Glomerular endothelial cell (primary cell): ENCODE measurements at places on chromosomes 3 and 15. TPM values are rescaled to one million over a fixed set of nuclear protein-coding genes. Genes with fewer than 3 reads are reported as not detected.

GRCh38 chr3:55000546-55000945, 72.7 kb upstream of the LRTM1 start:
- no peak for DNase-seq

The TMC3 gene
- total RNA-seq, result not detected in 2 replicates

DNA sequence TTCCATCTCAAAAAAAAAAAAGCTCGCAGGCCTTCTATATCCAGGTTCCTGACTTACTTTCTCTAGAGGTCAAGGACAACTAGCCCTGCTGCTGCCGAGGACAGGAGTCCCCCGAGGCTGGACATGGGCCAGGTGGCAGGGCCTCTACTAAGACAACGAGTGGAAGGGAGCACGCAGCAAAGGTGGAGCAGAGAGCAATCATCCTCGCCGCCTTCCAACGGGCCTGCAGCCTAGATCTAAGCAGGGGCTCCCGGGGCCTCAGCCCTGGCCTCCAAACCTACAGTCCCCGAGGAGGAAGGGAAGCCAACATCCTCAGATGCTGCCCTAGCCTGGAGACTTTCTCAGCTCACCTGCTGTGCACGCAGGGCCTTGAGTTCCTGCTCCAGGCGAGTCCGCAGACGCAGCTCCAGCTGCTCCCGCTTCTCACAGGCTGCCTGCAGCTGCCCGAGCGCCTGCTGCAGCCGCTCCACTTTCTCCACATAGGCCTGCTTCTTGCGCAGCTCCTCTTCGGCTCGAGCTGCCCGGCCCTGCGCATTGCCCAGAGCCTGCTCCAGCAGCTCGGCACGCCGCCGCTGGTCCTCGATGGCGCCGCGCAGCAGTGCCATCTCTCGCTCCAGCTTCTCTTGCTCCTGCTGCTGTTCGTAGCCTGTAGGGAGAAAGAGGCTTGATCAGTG, 12.9 kb downstream of the AMOTL2 start:
- no peak for DNase-seq

The LARP6 gene
- 18.4 and 48.9 TPM in 2 replicates for total RNA-seq

DNA sequence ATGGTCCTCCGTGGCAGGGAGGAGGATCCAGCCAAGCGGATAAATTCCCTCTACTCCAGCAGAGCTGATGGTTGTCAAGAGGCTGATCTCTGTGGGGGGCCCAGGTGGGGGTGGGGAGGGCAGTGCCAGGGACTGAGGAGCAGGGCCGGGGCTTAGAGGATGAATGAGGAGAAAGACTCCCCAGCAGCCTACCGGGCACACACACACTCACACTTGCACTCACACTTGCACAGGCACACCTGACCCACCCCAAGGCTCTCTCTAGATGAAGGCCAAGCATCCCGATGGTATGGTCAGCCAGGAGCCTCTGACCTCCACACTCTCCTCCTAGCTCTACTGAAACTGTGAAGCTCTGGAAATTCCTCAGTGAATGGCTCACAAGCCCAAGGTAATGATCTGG, 131.3 kb upstream of the PRR20G start:
- DNase-seq, result no peak

The SCN11A gene
- 0.15 and 0.23 TPM in 2 replicates for total RNA-seq

The KNG1 gene
- not detected in 2 replicates for total RNA-seq

GRCh38 chr15:92636908-92637481, 18.6 kb downstream of the FAM174B start:
- no peak for DNase-seq

- DNase-seq, result no peak
Measured at GRCh38 chr3:99526921-99527320, 111.5 kb upstream of the COL8A1 start.

DNA sequence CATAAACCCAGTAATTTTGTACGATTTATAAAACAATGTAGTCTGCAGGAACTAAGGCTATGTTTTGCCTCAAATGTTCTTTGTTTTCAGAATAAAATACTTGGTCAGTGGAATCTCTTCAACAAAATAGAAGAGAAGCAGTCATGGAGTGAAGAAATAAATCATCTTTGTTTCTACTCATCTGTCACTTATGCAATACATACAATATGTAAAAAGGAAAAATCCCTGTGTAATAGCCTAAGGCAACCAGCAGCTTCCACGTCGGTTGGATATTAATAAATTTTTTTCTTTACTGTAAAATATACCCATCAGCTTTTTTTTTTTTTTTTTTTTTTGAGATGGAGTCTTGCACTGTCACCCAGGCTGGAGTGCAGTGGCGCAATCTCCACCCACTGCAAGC, 5.2 kb upstream of the WDR5B start:
- DNase-seq, result no peak

DNA sequence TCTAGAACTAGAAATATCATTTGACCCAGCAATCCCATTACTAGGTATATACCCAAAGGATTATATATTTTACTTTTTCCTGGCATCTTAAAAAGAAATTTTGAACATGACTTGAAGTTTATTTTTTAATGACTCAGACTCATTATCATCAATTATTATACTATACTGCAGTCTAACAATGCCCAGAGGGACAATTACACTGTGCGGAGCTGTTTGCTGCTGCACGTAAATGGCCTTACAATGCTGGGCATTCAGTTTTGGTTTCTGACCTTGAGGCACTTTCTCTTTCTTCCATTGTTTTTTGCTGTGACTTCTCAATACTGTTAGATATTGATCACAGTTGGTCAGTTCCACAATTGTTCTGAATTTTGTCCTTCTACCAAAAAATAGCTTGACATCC, 128.8 kb downstream of the GBE1 start:
- no peak for DNase-seq

The LMAN1L gene
- total RNA-seq, result 0.64 TPM in 1 of 2 replicates, not detected in the other

The NEO1 gene
- total RNA-seq, result 2.2 and 2.7 TPM in 2 replicates

The PRR23C gene
- not detected in 2 replicates for total RNA-seq

DNA sequence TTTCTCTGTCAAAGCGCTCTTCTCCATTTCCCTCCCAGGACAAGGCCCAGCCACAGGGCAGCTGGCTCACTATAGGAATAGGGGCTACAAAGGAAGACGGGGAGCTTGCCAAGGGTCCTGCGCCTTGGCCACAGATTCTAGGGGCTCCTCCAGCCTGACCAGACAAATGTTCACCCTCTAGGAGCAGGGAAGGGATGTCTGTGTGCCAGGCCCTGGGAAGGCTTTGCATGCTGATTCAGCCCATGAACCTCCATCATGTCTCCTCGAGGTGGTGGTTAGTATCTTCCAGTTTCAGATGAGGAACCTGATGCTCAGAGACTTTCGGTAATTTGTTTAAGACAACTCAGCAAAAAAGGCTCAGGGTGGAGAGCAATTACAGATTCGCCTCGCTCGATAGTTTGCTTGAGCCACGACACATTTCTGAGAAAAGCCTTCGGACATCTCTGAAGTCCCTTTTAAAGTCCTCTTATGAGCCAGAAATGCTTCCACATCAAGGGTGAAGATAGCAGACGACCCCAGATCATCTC, 110.0 kb downstream of the XXYLT1 start:
- no peak for DNase-seq

GRCh38 chr3:48984663-48985062, 5.4 kb upstream of the P4HTM start:
- DNase-seq, result no peak

GRCh38 chr3:192068464-192069254, 607.7 kb downstream of the PYDC2 start:
- no peak for DNase-seq
